COLO829 (cell line): ENCODE measurements at places on chromosomes 7 and 10.

- DNase-seq = no peak
Observed at GRCh38 chr10:25604591-25604990, 329.4 kb upstream of the MYO3A start.

DNA sequence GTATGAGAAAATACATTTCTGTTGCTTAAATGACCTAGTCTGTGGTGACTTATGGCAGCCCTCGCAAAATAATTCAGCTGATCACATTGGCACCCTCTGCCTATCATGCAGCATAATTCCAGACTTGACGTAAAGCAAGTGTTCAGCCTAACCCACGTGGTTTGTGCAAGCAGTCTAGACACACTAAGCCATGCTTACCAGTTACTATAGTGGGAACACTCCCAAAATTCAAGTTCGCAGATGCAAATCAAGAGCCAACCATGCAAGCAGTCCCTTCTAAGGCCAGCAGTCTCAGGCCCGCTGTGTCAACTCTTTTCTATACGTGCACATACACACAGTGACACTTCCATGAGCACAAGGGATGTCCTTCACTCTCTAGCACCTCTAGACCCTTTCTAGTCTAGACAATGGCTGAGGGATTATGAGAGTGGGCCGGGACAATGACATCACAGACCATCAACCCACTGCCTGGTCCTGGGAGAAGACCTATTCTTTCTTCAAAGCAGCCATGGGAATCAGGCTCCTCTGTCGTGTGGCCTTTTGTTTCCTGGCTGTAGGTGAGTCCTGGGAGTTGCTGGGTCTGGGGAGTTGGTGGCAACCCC, 29.0 kb upstream of the PRSS1 start:
- DNase-seq = no peak

GRCh38 chr10:48455392-48456151, 149.1 kb downstream of the MAPK8 start:
- DNase-seq = no peak

GRCh38 chr7:36652431-36652830, 71.9 kb downstream of the AOAH start:
- no peak for DNase-seq

GRCh38 chr10:73875139-73875475, 752 bp upstream of the CAMK2G start:
- no peak for DNase-seq

DNA sequence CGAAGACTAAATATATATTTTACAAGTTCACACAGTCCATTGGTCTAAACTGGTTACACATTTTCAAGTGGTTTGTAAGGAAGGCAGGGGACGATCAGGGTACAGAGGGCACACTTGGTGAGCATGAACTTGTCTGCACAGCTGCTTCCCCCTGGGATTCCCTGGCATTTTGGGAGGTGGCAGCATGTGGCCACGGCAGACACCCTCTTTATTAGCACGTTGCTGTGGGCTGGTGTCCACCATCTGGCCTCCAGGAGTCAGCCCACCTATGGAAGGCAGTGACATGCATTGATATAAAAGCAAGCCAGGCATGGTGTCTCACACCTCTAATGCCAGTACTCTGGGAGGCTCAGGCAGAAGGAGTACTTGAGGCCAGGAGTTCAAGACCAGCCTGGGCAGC, 350.2 kb downstream of the TYW1 start:
- no peak for DNase-seq

DNA sequence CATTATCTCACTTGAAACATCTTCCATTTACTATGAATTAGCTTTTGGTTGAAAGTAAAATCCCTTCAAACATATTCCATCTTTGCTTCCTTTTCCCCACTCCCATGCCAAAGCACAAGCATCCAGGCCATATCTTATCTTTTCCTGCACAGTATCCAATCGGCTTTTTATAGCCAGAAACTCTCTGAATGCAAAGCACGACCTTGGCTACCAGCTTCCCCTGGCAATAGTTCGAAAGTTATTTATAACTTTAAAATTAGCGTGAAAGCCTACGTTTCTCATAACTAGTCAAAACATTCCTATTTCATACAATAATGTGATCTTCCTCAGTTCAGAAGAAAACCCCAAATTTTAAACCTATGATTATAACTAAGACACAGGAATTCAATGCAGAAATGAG, 440 bp downstream of the CTNNA3 start:
- DNase-seq = no peak
